Jurkat, Clone E6-1 (cell line): ENCODE measurements at places on chromosomes 5 and 9.

DNA sequence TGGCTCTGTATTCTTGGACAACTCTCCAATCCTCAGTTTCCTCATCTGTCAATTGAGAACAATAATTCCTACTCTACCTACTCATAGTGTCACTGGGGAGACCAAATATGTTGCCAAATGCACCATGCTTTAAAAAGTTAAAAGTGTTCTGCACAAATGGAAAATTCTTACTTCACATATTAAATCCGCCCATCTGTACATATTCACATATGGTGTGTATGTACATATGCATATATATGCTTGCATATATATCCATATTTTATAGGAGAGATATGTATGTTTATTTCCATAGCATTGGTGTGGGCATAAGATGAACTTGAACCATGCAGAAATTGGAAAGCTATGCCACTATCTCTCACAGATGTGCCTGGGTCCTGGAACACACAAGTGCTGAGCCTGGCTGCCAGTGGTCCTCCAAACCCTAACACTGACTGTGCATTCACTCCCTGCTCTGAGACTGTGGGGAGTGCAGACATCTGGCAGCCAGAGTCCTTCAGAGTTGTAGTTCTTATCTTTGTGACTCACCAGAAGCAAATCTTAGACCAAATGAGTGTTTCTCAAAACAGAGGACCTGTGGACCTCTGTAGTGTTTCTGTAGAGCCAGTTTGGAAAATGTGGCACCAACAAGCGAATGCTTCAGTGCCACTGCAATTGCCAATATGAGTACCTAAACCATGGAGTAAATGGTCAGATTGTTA, 168.7 kb downstream of the GRIA1 start:
- no peak for DNase-seq

GRCh38 chr9:115008536-115009270, 78.3 kb upstream of the TNFSF8 start:
- DNase-seq: no peak

DNA sequence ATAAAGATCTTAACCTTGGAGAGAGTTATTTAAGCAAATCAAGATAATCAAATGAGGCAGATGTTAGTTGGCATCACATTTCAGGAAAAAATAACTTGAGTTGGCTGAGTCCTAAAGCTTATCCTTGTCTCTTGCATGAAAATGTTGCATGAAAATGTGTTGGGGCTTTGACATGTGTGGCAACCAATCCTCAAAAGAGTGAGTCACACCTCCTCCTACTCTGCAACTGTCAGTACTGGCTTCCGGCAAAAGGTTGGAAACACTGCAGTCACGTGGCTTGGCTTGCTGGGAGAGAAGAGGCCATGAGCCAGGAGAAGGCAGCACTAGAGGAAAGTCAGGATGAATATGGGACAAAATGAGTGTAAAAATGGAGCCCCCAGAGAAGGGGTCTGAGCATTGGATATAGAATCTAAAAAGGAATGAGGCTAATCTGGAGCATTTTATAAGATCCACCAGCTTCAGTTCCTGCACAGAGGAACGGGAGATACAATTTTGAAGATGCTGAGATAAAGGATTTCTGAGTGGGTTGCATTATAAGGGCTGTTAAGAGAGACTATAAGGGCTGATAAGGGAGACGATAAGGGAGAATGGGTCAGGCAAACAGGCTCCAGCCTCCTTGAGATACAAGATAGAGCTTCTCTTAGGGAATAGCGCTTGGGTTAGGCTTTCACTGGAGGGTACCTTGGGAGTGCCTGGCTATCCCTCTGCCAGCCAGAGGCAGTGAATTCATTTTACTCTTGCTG, 43.1 kb downstream of the SPATA31D1 start:
- no peak for DNase-seq

DNA sequence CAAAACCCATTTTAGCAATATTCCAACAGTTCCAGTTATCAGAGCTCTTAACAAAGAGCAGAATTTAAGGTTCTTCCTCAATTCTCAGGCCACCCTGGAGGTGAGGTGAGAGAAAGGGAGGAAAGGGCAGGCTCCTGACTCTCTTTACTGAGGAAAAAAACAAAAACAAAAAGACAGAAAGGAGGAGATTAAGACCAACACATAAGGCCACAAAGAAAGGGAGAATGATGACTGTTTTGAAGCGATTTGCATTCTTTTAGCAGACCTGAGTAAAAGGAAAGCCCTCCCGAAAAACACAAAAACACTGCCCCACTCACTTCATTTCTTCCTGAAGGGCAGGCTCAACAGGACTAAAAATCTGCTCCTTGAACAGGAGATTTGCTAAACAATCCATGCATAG, 300.5 kb downstream of the ARL15 start:
- no peak for DNase-seq

DNA sequence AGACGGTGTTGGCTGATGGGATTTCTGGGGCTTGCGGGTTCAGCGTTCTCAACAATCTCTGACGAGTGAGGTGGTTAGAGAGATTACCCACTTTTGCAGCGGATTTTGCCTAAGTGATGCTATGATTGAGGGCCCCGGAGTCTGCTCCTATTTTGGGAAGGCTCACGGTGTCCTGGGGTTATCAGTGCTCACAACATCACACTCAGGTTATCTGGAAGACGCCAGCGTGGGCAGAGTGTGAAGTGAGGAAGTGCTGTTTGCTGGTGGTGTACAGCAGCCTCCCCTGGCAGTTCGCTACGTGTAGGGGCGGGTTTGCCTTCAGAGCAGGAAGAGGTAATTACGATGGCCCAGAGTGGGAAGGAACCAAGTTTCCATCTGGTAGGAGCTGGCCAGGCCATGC, 341.2 kb upstream of the IRX2 start:
- DNase-seq: peak; percentile 71

DNA sequence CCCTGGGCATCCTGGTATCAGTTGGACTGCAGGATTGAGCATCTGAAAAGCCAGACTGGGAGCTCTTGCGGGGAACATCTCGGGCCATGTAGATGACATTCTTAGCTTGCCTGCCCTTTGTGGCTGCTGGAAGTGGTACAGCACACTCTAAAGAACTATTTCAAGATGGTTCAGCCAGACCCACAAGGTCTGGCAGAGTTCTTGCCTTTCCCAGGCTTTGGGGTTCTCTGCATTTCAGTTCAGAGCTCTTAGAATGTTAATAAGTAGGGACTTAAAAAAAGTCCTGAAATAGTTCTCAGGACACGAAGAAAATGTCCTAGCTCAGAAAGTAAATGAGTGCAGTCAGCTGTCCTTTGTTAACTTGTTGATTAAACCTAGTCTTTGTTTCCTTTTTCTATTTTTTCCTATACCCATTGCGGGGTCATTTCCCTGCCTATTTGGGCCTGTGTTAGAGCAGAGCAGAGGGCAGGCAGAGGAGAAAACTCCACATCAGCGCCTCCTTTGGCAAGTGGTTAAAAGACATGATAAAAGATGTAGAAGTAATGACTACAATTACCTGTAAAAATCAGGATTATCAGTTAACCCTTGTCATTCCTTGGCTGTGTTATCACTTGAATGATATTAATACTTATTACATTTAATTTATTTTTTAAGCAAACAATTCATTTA, 291.5 kb downstream of the ZSWIM6 start:
- DNase-seq: no peak

GRCh38 chr9:124784509-124784908, 7.6 kb downstream of the OLFML2A start:
- DNase-seq: no peak

DNA sequence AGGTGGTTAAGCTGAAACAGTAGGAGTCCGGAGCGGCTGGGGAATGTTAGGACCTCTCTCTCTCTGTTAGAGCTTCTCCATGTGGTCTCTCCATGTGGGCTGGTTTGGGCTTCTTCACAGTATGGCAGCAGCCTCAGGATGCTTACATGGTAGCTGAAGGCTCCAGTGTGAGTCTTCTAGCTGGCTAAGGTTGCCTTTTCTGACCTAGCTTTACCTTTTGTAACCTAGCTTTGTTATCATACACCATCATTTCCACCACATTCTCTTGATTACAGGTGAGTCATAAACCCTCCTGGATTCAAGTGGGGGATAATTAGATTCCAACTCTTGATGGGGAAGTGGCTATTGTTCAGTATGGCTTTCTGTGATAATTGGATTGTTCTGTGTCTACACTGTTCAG, 98.5 kb downstream of the MTREX start:
- no peak for DNase-seq

- no peak for DNase-seq
These were observed 364.4 kb upstream of the KIF2A start for GRCh38 chr5:61941637-61942036.

DNA sequence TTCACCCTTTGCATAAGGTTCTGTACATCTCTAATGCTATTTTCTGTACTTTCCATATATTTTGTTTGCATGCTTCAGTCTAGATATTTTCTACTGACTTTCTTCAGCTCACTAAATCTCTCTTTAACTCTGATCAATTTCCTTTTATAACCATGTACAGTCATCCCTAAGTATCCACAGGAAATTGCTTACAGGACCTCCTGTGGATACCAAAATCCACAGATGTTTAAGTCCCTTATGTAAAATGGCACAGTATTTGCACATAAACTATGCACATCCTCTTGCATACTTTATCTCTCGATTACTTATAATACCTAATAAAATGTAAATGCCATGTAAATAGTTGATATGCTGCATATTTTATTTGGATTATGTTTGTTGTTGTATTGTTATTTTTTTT, 442.1 kb downstream of the TLE4 start:
- DNase-seq: no peak

DNA sequence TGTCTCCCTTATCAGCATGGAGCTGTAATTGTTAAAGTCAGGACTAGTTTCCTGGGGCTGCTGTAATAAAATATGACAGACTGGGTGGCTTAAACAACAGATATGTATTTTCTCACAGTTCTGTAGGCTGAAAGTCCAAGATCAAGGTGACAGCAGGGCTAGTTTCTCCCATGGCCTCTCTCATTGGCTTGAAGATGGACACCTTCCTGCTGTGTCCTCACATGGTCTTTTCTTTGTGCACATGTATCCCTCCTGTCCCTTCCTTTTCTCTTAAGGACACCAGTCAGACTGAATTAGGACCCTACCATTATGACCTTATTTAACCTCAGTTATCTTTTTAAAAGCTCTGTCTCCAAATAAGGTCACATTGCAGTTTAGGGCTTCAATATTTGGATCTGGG, 700.5 kb upstream of the MEF2C start:
- DNase-seq: no peak

DNA sequence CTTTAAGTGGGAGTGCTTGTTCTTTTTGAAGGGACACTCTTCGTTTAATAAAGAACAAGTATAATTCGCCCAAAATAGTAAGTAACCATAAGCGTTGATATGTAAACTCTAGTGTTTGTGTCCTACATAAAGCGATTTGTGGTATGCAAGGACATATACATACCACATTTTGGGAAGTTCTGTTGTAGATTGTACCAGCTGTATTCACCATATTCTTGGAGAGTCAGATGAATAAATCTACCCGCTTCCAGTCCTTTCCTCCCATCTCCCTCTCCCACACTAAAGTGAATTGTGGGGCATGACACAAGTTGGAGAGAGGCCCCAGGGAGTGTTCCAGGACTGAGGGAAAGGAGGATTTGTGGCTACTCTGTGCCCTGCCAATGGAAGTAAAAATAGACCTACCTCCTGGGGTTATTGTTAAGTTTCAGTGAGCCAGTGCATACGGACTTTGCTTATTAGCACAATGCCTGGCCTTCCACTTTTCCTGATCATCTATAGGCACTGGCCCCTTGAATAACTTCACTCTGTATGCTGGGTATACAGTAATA, 40.6 kb downstream of the ARHGAP26 start:
- DNase-seq: no peak

DNA sequence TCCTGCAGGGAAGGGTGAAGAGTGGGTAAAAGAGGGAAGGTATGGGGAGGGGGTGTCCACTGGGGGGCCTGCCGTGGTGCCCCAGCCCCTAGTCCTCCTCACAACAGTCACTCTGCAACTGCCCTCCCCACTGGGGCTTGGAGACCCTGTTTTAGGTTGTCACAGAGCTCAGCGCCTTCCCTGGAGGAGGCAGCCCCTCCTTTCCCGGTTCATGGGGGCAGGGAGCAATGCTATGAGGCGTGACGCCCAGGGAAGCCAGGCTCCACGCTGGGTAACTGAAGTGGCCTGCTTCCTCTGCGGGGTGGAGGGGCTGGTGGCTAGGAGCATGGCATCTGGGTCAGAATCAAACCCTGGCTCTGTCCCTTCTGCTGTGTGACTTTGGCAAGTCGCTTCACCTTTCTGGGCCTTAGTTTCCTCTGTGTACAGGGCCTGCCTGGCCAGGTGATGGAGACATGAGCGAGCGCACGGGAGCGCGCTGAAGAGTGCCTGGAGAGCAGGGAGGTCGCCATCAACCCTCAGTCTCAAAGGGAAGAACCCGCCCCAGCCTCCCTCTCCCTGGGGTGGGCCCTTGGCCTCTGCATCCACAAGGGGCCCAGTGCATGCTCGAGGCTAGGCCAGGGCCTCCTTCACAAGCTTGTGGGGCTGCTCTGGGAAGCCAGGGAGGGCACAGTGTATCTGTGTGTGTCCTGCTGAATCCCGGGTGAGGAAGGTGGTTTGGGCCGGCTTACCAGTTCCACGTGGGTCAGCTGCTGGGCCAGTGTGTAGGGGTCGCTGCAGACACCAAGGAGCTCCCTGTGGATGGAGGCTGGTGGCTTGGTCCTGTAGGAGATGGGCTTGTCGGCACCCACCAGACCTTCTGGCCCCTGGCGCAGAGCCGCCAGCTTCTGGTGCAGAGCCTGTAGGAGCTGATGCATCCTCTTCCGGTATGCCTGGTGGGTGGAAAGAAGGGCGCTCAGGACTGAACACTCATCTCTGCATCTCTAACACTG, 56.4 kb upstream of the RNF130 start:
- DNase-seq: no peak

DNA sequence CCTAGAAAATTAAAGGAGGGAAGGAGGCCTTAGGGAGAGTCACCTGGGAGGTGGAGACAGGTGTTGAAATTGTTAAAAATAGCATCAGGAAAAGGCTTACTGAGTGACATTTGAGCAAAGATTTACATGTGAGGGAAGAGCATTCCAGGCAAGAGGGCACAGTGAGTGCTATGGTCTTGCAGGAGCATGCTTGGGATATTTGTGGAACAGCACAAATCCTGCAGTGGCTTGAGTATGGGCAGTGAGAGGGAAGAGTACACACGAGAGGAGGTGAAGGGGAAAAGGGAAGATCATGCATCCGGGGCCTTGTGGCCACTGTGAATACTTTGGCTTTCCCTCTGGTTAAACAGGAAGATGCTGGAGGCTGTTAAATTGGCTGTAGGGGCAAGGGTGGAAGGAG, 36.6 kb downstream of the ACER2 start:
- DNase-seq: no peak

GRCh38 chr9:131433302-131433854, 39.5 kb downstream of the PRRC2B start:
- no peak for DNase-seq
